ENCODE measurements at places on chromosomes 3 and 15.

GRCh38 chr15:81170511-81170910, 26.2 kb upstream of the IL16 start:
- DNase-seq: no peak

GRCh38 chr15:101368861-101369642, 74.0 kb upstream of the SNRPA1 start:
- no peak for DNase-seq

DNA sequence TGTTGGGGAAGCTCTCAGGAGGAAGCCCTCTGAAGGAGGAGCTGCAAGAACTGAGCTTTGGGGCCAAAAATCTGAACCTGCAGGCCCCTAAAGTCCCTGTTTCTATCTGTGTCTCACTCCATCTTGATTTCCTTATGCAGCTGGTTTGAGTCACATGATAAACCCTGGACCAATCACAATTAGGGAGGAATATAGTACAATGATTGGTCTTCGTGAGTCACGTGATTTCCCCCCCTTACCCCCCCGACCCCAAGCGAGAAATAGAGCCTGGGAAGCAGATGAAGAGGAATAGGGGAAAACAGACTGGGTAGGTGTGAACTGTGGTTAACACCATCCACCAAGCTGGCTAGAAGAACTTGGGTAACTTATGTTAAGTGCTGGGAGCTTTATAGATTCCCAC, 12.9 kb downstream of the CRABP1 start:
- no peak for DNase-seq

GRCh38 chr3:5122741-5123706, 932 bp downstream of the ARL8B start:
- no peak for DNase-seq

DNA sequence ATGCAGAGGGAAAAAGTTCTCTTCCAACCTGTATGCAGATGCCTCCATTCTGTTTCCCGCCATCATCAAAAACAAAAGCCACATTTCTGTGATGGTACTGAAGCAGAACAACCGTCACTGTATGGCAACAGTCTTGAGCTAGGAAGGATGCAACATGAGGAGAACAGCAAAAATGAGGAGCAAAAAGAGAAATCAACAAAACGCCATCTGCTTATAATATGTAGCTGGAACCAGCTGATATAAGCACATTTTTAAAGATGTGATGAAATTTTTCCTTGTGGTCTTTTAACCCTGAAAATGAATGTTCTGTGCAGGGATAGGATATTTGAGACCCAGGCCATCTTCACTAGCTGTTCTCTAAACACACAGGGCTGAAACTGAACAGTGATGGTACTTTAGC, 287.0 kb downstream of the ZIC4 start:
- no peak for DNase-seq

GRCh38 chr15:62998262-62998890, 44.2 kb upstream of the TPM1 start:
- no peak for DNase-seq

GRCh38 chr3:127629467-127630403, 750 bp downstream of the PODXL2 start:
- DNase-seq: peak; percentile 54

GRCh38 chr3:63861306-63861705, 2.3 kb downstream of the THOC7 start:
- no peak for DNase-seq

GRCh38 chr15:82647835-82648256, 683 bp upstream of the CPEB1 start:
- DNase-seq: no peak

GRCh38 chr3:193053046-193053435, 135.4 kb upstream of the MB21D2 start:
- DNase-seq: no peak

GRCh38 chr3:17290894-17291293, 406.1 kb downstream of the PLCL2 start:
- DNase-seq: no peak

DNA sequence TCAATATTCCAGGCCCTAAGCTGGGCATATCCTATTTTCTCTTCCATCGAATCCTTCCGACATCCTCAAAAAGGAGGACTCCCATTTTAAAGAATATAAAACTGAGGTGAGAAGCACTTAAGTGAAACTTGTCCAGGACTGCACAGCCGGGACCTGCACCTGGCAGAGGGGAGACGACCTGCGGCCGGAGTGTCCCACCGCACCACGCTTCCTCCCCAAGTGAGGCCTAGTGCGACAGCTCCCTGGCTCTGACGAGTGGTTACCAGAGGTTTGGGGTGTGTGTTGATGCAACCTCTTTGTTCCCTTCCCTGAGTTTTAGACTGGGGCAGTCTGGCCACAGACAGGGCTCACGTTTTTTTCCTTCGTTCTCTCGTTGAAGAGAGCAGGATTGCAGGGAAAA, 24.9 kb upstream of the ATP2B2 start:
- no peak for DNase-seq

- no peak for DNase-seq
Observed at GRCh38 chr3:7630925-7631324, 770.0 kb downstream of the GRM7 start.

DNA sequence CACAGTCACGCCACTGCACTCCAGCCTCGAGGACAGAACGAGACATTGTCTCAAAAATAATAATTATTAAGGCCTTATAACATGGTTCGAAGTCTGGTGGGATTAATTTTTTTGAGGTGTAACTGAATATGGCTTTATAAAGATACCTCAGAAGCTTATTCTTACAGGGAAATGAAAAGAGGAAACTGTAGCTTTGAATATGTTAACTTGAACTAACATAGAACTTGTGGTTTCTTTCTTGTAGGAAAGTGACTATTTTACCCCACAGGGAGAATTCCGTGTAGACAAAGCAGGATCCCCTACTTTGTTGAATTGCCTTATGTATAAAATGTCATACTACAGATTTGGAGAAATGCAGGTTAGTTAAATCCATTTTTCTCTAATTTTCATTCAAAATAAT, 96.3 kb downstream of the STT3B start:
- no peak for DNase-seq

DNA sequence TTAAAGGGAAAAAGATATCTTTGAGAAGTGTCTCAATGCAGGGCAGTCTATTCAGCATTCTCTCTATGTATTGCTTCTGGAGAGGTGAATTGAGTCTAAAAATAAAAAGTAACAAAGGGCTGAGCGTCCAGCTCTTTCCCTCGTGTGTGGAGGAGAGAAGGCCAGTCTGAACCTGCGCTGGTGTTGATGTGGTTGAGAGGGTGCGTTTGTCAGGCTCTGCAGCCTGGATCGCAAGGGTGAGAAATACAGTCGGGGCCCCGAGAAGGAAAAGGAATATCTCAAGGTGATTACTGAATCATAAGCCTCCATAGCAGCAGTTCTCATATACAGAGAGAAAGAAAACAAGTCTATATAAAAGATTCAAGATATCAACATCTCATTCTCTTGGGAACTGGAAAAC, 494.1 kb upstream of the MDFIC2 start:
- no peak for DNase-seq

DNA sequence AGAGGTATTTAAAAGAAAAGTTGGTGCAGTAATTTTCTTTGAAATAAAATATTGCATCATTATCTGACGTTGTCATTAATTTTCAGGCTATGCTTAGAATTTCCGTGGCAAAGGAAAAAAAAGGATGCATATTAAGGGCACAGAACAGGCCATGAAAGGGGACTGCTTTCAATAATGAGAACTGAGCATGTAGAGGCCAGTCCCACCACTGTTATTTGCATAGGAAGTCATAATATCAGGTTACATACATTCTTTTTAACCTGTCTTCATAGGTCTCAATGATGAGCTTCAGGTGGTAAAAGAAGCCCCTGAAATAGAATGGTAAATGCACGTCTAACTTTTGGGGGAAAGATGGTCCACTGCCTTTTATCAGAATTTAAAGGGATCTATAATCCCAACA, 272.1 kb upstream of the ALCAM start:
- DNase-seq: peak; percentile 5

DNA sequence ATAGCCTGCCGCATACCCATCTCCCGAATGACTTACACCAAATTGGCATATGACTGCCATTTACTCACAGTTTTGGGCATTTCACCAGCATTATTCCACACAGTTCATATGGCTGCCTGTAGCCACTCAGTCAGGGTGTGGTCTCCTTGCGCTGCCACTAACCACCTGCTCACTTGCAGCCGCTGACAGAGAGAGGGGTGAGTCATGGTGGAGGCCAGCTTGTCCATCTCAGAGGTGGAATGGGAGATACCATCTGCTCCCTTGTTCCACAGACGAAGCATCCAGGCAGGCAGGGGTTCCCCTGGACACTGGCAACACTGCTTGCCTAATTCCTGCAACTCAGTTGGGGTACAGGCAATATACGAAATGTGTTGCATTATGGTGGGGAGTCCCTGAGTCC, 15.6 kb downstream of the CCRL2 start:
- no peak for DNase-seq

GRCh38 chr3:171644681-171645080, 165.6 kb downstream of the PLD1 start:
- no peak for DNase-seq

DNA sequence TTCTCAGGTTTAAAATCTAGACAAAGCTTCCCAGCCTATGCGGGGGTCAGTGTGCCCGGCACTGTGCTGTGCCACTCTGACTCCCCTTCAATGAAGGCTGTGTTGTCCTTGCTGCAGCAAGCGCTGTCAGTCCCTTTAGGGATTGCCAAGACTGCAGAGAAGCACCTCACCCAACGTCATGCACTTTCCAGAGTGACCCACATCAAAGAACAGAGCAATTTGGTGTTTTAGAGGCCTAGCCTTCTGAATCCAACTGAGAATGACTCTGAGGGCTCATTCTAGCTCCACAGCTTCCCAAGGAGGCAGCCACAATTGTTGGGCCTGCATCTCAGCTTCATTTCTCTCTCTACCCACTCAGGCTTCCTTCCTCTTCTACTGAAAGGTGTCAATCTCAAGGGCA, 26.4 kb downstream of the SLC9A9 start:
- no peak for DNase-seq

GRCh38 chr15:88043396-88043795, 213.1 kb downstream of the NTRK3 start:
- no peak for DNase-seq

DNA sequence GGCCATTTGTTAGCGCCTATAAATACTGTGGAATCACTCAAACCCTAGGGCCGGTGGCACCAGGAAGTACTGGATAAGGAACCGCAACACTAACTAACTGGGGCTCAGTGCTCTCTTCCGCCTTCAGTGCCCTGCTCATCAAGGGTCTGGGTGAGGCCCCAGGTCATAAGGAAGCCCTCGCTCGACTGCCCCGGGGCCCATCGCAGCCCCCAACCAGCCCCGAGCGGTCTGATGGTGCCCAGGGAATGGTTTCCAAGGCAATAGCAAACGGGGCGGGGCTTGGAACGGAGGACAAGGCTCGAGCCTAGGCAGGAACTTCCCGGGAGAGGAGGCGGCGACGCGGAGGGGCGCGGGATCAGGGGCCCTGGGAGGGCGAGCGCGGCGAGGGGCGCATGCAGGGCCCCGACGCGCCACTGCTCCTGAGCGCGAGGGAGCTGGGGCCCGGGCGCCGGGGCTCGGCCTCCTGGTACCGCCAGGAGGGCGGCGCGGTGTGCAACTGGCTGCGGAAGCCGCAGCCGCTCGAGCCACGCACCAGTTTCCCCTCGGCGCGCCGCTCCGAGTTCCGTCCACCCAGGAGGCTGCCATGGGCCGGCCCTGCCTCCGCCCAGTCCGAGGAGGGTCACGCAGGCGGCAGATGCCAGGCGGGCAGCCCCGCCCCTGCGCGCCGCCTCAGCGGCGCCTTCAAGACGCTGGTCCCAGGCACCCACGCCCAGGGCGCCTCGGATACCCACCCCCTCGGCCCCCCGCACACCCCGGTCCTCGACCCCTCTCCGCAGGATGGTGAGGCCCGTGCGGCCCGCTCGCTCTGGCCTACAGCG, at the start of gene TTLL3:
Gene TTLL3, plus strand, starts transcription at position 648 of the 818 bp plus-strand sequence. CDS start 400 bp downstream, outside the sequence.
- peak; percentile 45 for DNase-seq

DNA sequence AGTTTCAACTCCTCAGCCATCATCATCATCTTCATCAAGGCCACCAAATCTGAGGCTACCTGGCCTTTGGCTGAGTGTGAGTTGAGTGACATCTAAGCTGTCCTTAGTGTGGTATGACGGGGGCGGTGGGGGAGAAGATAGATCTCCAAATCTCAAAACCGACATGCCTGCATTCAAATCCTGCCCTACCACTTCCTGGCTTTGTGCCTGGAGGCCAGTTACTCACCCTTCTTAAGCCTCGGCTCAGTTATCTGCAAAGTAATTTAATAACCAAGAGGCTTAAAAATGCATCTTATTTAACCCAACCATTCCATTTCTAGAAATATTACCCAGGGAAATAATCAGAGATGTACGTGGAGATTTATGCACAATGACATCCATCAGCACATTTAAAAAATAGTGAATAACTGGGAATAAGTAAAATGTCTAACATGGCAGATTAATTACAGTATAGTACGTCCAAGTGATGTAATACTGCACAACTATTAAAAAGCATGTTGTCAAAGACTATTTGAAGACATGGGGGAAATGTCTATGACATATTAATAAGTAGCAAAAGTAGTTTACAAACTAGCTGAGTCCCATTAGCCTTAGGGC, 167.4 kb downstream of the NTRK3 start:
- no peak for DNase-seq

GRCh38 chr3:134404366-134404885, 30.2 kb upstream of the AMOTL2 start:
- no peak for DNase-seq

DNA sequence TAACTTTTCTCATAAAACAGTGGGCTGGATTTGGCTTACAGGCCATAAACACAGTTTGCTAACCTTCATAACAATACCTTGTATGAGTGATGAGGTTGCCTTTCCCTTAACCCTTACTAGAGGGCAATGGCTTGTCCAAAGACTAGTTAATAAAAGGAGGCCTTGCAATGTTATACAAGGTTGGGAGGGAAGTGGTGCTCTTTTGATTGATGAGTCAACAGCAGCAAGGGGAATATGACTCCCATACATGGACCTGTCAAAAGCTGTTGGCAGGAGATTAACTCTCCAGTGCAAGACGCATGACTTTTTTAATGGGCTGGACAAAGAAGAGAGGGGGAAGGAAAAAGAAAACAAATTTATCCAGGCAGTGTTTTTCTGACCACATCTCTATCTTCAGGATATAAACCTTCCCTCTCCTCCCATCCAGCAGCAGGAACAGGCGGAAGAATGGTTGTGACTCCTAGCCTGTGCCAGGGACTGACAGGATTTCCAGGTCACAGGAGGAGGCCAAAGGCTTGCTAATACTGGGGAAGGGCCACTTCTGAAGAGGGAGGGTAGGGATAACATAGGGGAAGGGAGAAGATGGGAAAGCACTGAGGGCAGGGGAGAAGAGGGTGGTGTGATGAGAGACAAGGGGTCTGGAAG, 35.2 kb upstream of the ARL14 start:
- no peak for DNase-seq

GRCh38 chr3:61537366-61537765, 24.0 kb upstream of the PTPRG start:
- no peak for DNase-seq

DNA sequence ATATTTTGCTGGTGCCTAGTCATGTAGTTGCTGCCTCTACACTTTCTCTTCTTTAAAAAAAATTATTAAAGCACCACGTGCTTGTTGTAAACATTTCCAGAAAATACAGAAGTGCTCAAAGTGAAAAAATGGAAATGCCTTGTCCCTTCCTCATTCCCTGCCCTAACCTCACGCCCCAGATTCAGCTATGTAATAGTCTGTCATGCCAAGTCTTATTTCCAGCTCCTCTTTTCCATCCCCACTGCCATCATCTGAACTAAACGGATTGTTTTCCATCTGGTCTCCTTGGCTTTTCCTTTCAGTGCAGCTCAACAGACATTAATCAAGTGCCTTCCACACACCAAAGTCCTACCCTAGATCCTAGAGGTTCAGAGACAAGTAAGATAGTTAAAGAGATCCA, 15.5 kb downstream of the ZNF774 start:
- no peak for DNase-seq

- no peak for DNase-seq
Observed at GRCh38 chr15:91243826-91244225, 143.8 kb downstream of the SV2B start.
